Amniotic stem cell (primary cell): ENCODE measurements at places on chromosomes 4 and X.
A peak's percentile ranks its signal among the peaks of the same experiment; 100 is the strongest.

DNA sequence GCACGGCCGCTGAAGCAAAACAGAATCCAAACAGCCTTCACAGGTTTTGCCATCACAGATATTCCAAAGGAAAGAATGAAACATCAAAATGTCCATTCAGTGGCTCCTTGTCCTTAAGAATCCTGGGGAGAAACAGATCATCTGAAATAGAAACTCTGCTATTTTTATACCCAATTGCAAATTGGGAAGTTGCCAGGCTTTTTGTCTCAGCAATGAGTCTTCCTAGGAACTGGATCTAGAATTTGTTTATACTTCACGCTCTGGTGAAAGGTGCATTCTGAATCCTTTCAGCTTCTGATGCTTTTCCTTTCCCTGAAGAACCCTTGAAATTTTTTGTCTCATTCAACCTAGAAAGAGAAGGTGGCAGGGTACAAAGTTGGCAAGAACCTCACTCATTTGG lies 218.9 kb downstream of the FBXW7 start:
- DNase-seq, result peak; percentile 48

GRCh38 chrX:119986203-119986602 lies 42.7 kb upstream of the NKAP start:
- no peak for DNase-seq

DNA sequence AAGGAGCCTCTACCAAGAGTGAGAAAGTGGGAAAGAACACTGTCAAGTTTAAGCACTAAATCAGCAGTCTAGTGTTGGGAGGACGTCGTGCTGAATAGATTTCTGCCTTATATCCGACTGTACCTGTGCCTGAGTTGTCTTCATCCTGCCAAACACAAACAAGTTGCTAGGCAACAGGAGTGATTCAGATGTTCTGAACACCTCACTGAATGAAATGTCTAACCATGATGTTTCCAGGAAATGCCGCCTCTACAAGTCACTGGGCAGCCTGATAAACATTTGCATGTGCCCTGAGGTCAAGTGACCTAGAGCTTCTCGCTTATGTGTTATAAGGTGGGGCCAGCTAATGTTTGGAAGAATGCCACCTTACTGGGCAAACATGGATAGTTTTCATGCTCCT lies 37.9 kb downstream of the SGMS2 start:
- DNase-seq, result no peak

DNA sequence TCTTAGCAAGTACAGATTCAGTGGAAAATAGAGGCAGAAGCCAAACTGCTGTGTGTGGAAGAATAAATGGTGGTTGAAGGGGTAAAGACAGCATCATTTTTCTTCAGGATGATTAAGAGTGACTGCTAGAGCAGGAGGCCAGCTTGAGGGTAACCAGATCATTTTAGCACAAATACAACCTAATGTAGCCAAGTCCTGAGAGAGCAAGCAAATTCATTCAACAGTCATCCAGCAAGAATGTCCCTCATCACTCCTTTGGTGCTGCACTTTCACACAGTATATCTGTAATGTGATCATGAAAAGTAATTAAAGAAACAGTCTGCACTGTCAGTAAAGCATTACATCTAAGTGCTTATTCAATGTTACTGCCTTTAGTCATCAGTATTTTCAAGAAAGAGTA lies 44.8 kb downstream of the NPFFR2 start:
- no peak for DNase-seq

GRCh38 chr4:3775005-3775404 lies 8.8 kb downstream of the ADRA2C start:
- no peak for DNase-seq

DNA sequence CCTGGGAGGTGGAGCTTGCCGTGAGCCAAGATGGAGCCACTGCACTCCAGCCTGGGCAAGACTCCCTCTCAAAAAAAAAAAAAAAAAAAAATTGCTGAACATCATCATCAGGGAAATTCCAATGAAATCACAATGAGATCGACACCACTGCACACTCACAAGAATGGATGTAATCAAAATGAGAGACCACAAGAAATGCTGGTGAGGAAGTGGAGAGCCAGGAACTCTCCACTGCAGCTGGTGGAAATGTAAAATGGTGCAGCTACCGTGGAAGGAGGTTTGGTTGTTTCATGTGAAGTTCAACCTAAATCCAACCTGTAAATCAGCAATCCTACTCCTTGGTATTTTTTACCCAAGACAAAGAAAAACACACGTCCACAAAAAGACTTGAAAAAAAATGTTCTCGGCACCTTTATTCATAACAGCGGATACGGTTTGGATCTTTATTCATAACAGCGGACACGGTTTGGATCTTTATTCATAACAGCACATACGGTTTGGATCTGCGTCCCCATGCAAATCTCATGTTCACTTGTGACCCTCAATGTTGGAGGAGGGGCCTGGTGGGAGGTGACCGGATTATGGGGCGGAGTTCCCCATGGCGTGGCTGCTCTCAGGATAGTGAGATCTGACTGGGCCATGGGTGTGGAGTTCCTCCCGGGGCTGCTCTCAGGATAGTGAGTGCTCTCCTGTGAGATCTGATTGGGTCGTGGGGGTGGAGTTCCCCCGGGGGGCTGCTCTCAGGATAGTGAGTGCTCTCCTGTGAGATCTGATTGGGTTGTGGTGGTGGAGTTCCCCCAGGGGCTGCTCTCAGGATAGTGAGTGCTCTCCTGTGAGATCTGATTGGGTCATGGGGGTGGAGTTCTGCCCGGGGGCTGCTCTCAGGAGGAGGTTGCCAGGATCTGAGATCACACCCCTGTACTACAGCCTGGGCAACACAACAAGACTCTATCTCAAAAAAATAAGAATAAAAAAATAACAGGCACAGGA lies 7.7 kb downstream of the GAK start:
- DNase-seq, result no peak
